Hematopoietic multipotent progenitor cell treated with erythropoietin and hydrocortisone succinate and interleukin-3 and kit ligand, for 17 days (in vitro differentiated cells): ENCODE measurements at places on chromosomes 1 and 21.

DNA sequence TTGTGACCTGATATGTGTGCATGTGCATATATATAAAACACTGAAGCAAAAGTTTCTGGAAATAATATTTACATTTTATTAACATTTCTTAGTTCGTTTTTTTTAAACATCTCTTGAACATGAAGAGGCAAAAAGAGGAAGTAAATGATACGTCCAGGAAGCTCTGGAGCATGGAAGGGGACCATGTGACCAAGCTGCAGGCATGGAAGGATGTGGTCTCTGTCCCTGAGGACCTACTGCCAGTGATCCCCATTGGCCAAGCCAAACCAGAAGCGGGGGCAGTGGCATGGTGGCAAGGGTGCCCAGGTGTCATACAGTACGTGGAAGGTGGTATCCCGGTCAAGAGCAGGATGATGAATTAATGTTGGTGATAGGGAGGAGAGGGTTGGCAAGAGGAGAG is 268.3 kb upstream of the PROX1 start:
- DNase-seq, result no peak

- DNase-seq, result no peak
Observed at GRCh38 chr21:26967062-26967913, at the start of gene ADAMTS5. ADAMTS5 (minus strand) TSS chr21:26967088; CDS start chr21:26966391, 697 bp downstream.

GRCh38 chr1:192489748-192490147 is 85.8 kb upstream of the RGS1 start:
- DNase-seq, result no peak

DNA sequence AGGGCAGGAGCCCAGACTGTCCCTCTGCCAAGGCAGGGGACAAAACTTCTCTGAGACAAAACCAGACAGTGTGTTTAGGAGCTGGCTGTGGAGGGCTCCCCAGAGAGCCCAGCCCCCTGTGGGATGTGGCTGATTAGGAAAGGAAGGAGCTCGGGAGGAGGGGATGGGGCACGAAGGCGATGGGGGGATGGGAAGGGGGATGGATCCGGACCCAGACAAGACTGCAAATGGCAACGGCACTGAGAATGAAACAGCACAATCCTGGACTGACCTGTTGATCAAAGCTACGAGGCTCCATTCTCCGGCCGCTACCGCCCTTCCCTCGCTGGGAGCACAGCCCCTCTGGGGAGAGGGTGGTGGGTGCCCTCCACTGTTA is 33.1 kb downstream of the FOXO6 start:
- DNase-seq, result no peak

- DNase-seq, result no peak
Observed at GRCh38 chr1:109887271-109887670, 23.4 kb upstream of the CSF1 start.

DNA sequence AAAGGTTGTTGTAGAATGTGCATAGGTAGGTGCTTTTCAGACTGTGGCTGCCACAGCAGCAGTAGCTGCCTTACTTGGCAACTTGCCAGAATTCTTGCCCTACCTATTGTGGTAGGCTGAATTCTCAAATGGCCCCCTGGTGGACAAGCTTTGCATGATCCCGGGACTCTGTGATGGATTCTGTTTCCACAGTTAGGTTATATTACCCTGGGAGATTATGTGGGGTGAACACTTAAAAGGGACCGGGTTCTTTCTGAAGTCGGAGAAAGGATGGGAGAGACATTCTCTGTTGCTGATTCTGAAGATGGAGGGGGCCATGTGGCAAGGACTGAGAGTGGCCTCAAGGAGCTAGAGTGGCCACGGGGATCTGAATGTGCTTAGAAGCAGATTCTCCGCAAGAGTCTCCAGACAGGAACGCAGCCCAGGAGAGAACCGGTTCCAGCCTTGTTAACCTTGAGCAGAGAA is 32.1 kb upstream of the KCNE1 start:
- peak; percentile 53 for DNase-seq

DNA sequence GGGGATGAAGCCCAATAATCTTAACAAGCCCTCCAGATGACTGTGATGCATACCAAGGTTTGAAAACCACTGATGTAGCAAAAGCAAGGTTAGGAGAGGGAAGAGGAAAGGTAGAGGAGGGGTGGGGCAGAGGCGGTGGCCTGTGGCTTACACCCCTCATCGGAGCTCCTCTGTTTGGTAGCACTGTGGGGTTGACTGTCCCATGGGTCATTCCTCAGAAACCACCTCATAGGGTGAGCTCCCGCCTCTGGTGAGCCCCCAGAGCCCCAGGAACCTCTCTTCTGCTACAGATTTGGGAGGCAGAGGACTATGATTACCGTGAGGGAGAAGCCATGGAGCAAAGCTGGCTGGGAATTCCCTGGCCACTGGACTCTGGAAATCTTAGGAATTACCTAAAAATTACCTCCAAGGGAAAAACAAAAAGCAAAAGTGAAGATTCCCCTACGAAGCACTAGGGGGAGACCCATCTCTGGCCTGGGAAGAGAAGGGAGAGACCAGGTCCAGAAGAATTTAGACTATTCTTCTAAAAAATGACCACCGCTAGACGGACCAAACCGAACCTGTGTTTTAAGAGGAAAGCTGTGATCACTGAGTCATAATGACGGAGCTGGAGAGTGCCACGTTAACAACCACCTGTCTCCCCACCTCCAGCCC is 1.5 kb upstream of the RASSF5 start:
- DNase-seq, result no peak

GRCh38 chr1:104353580-104353979 is 603.9 kb downstream of the AMY1C start:
- DNase-seq, result no peak

GRCh38 chr21:42091899-42092508 is 20.9 kb downstream of the UMODL1 start:
- no peak for DNase-seq

GRCh38 chr1:19156676-19157075 is 53.4 kb downstream of the UBR4 start:
- DNase-seq, result no peak

DNA sequence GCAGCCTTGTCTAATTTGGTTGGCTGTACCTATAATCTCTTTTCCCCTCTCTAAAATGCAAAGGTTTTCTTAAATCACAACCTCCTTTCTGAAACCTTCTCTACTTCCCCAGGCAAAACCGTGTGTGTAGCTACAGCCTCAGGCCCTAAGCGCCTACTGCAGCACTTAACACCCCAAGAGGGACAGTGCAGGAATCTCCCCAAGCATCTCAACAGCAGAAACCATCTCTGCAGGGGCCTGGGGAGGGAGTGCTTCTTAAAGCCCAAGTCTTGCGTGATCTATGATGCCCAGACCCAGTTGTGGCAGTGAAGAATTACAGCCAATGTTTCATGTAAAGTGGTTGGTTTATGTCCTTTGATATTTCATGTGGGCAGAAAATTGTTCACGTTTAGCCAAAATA is 159.3 kb downstream of the DSCAM start:
- DNase-seq, result no peak

DNA sequence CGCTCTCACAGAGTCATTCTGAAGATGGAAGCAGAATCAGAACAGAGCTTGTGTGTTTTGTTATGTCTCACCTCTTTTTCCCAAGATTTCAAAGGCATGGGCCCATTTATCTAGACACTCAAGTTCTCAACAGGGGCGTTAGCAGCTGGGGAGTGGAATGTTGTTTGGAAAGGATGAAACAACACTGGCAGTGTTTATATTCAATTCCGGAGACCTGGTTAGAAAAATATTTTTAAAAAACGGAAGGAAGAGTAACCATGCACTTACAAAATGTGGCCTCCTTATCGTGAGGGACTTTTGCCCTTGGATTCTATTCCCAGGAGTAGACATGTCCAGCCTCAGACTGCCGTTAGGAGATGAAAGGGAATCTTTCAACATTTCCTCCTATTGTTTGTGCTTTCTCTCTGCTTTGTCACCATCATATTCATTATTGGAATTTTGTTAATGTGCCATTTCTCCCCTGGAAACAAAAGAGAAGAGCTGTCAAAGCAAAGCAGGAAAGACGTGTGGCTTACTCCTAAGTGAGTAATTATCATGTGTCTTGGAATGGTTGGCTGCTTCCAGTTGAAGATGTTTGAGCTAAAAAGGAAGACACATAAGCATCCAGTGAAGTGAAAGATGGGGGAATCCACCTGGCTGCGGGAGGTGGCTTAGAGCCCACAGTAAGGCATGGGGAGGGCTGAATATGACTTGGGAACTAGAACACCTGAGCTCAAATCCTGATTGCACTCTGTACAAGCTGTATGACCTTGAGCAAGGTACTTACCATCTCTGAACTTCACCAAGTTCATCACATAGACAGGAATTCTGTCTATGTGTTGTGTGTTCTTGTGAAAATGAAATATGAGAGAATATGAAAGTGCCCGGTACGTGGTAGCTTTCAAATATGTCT is 71.7 kb upstream of the JUN start:
- DNase-seq, result no peak
